Effector CD8-positive, alpha-beta T cell (primary cell): ENCODE measurements at places on chromosomes 16 and 17.

GRCh38 chr16:79380995-79381602 is 219.4 kb downstream of the MAF start:
- DNase-seq: no peak

DNA sequence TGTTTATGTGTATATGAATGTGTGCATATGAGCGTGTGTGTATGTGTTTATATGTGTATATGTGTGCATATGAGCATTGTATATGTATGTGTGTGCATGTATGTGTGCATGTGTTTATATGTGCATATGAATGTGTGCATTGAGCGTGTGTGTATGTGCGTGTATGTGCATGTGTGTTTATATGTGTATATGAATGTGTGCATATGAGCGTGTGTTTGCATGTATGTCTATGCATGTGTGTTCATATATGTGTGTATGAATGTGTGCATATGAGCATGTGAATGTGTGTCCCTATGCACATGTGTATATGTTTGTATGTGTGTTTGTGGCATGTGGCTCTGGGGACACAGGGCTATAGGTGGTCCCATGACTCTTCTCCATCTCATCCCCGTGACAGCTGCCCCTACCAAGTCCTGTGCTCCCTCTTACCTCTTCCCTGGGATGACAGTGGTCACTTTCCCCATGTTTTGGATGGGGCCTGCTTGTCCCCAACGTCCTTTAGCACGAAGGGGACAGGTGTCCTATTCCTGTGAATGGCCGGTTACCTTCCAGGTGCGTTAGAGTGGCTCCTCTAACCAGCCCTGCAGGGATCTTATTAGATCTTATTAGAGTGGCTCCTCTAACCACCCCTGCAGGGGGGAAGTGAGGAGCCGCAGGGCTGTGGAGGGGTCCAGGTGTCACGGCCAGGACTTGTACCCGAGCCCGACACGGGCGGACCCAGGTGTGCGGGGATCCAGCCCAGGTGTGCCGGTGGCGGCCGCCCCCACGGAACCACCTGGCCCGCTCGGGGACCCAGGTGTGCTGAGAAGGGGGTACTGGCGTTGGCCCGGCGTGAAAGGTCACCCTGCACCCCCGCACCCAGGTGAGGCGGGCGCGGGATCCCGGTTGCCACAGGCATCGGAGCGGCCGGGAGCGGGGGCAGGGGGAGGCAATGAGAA is 105.6 kb downstream of the SEC14L1 start:
- DNase-seq: no peak

DNA sequence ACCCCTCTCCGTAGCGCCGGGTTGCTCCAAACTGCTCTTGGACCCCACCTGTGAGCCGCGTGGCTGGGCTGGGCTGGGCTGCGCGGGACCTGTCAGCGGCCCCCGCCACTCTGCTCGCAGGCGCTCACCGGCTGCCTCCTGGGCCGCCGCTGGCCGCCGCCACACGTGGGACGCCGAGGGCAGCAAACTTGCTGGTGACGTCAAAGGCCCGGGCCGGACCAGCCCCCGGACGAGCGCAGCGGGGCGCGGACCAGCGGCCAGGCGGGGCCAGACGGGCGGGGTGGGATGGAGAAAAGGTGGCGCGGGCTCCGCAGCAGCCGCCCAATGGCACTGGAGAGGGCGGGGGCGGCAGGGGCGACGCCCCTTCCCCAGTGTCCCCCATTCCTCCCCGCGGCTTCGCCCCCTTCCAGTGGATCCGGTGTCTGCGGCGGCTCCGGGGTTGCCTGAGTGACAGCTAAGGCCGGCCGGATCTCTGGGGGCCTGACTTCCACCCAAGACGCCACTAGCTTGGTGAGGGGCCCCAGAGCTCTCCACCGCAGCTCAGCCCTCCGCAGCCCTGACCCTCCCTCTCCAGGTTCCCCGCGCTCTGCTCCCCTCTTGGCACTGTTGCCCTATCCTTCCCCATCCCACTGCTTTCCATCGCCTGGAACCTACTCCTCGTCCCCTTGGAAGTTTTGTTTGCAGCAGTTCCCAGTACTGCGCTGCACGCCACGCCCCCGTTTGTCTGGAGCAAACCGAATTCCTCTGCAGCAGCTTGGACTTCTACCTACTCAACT is at the start of gene HS3ST3A1:
Gene HS3ST3A1 (minus strand): TSS at position 154 of the 776 bp plus-strand sequence. CDS start 800 bp downstream, outside the sequence.
- DNase-seq: no peak

DNA sequence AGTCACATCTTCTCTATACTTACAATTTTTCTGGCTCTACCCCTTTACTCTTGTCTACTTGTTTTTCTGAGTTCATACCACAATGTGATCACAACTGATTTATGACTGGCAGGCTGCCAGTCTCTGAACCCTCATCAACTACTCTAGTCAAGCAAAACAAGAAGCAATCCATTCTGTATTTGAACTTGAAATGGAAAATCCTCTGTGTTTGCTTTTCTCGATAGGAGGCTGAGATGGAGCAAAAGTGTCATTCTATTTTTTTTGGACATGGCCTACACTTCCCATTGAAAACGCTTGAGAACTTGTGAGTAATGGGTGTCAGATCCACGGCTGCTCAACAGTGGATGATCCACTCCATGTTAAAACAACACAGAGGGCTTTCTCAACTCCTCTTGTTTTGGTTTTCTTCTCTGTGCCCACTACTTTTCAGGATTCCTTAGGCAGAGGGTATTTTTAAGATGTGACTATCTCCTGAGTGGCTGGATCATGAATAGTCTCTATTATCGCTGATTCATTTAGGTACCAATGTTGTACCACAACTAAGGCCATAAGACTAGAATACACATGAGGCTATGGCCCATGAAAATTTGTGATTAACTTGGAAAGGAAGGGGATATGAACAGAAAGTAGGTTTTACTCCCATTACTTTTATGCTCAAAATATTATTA is 11.7 kb downstream of the TMEM100 start:
- DNase-seq: no peak

DNA sequence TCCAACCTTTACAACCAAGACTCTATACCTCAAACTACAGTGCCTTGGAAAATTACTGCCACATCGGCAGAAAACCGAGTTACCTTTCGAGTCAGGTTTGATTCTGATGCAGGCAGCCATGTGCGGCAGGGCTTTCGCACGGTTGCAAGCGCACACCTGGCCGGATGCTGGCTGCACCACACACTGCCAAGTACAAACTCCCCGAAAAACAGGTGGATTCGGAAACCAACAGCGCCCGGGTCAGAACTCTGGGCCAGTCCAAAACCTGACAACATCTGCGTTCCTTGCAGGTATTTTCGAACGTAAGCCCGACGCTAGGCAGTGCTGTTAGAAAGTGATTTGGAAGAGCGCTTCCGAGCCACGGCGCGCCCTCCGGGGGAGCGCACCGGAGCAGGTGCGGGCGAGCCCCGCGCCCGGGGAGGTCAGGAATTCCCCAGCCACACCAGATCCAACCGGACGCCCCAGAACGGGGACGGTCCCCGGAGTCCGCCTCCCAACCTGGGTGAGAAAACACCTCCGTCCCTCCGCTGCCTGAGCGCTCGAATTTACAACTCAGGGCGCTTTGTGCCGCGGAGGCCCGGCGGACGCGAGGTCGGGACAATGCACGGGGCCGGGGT is 1.2 kb downstream of the USP7 start:
- DNase-seq: peak; percentile 30

DNA sequence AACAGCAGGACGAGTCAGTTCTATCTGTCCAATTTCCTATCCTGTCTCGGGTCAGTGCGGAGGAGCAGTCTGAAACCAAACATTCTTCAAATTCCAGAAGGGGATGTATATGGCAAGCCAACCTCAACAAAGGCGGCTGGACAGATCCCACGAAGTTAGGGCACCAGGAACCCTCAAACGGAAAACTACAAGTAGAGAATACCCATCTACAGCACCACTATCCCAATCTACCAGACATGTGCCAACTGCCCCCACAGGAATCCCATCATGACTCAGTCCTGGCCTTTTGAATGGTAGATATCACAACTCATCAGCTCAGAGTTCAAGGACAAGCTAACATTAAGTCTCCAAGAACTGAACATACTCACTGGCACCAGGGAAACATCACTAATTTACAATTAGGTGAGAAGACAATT is 2.3 kb downstream of the NAT9 start:
- DNase-seq: no peak

DNA sequence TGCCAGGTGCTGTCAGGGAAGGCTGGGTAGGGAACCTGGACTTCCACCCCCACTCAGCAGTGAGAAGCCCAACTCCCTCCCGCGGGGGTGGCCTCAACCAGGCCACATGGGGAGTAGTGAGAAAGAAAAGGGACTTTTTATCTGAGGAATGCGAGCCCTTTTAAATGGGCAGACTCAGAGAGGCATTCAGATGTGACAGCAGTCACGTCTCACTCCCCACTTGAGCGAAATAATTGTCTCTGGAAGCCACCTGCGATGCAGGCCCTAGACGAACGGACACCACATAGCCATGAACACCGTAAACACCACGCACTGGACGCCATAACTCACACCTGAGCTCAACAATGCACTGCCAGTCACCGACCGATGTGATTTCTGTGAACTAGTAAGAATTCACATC is 11.9 kb upstream of the CD300E start:
- DNase-seq: no peak

DNA sequence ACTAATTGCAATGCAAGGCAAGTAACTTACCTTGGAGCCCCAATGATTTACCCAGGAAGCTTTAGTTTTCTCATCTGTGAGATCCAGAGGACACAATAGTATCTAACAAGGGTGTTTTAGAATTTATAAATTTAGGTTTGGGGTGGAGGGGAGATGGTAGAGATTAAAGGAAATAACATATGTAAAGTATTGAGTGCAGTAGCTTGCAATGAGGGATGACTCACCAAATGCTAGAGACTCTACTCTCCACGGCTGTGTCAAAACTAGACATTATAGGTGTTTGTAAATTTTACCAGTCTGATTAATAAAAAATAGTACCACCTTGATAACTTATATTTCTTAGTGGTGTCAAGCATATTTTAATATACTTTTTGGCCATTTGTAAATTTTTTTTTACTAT is 3.7 kb upstream of the ABCA9 start:
- DNase-seq: no peak

DNA sequence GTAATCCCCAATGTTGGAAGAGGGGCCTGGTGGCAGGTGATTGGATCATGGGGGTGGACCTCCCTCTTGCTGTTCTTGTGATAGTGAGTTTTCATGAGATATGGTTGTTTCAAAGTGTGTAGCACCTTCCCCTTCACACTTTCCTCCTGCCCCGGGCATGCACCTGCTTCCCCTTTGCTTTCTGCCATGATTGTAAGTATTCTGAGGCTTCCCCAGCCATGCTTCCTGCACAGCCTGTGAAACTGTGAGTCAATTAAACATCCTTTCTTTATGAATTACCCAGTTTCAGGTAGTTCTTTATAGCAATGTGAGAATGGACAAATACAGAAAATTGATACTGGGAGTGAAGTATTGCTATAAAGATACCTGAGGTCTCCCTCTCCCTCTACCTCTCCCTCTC is 29.4 kb downstream of the RNF112 start:
- DNase-seq: no peak

- DNase-seq: no peak
These were observed at the start of gene HOXB6 for GRCh38 chr17:48604770-48605329. TSS of gene HOXB6 (minus strand) at chr17:48604986. CDS start at chr17:48598150, 6,836 bp downstream.

GRCh38 chr16:56916571-56917403 is 15.2 kb upstream of the HERPUD1 start:
- DNase-seq: no peak

DNA sequence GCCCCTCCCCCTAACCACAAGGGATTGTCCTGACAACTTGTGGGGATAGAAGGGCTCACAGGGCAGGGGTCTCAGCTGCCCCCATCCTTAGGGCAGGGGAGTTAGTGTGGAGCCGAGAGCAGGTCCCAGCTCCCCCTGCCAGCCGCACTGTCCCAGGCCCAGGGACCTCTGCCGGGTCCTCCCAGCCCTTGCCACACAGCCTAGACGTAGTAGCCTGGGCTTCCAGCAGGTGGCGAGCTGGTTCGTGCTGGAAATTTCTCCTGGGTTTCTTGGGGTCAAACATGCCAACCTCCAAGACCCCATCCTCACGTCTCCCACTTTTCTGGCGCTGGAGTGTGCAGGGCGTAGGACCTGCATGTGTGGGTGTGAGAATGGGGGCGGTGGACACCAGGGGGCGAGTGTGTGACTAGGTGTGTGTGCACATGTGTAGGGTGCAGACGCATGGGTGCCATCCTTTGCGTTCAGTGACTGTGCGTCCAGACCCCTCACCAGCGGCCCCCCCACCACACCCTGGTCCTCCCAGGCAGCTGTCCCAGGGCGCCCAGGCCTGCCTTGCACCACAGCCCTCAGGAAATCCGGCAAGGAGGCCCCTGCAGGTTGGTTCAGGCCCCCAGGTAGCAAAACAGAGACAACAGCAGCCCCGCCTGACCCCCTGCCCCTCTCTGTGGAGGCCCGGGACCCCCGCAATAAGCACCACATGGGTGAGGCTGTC is 29.5 kb downstream of the SBK1 start:
- DNase-seq: no peak

GRCh38 chr16:62059527-62059926 is 23.3 kb upstream of the CDH8 start:
- no peak for DNase-seq

DNA sequence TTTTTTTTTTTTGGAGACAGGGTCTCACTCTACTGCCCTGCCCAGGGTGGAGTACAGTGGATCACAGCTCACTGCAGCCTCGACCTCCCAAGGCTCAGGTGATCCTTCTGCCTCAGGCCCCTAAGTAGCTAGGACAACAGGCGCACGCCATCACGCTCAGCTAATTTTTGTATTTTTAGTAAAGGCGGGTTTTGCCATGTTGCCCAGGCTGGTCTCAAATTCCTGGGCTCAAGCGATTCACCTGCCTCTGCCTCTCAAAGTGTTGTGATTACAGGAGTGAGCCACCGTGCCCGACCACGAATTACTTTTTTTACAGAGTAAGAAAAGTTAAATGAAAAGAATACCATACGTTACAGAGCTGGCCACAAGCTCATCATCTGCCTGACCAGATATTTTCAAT is 38.9 kb downstream of the AKAP10 start:
- no peak for DNase-seq

DNA sequence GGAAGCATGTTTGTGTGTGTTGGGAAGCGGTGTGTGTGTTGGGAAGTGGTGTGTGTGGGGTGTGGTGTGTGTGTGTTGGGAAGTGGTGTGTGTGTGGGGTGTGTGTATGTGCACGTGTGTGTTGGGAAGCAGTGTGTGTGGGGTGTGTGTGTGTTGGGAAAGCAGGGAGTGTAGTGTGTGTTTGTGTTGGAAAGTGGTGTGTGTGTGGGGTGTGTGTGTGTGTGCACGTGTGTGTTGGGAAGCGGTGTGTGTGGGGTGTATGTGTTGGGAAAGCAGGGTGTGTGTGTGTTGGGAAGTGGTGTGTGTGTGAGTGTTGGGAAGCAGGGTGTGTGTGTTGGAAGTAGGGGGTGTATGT is 785 bp upstream of the NOD2 start:
- no peak for DNase-seq

DNA sequence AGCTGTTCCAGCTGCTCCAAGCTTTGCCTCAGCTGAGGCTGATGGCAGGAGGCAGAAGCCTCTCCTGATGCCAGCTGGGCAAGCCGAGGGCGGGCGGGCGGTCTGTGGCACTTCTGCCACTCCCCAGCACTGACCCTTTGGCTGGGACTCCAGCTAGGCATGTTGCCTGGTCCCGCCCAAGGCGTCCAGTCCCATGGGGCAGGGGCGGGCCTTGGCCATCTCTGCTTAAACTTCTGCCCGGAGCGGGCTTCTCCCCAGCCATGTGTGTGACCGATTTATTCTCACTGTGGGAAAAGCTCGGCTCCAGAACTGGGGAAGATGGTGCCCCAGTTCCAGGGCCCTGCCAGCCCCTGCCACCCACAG is 349.1 kb downstream of the SEC14L1 start:
- no peak for DNase-seq
